Esophagus squamous epithelium (tissue), 5 donors: ENCODE measurements at places on chromosomes 11 and 22.

GRCh38 chr11:27194976-27195375 lies 154.4 kb downstream of the BBOX1 start:
- no peak for DNase-seq

DNA sequence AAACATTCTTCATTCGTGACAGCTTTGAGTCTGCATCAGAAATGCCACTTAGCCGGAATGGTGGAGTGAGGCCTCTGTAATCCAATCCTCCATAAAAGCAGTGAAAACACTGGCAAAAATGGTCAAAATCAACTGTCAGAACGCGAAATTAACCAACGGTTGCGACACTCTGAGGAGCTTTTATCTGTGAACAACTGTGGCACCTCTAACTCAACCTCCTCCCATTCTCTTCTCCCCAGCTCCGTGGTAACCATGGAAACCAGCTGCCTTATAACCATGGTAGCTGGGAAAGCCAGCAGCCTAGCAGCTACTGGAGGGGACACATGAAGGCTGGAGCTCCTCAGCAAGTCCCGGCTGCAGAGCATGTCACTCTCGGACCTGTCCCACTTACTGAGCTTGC lies 20.3 kb downstream of the AP2A2 start:
- no peak for DNase-seq

DNA sequence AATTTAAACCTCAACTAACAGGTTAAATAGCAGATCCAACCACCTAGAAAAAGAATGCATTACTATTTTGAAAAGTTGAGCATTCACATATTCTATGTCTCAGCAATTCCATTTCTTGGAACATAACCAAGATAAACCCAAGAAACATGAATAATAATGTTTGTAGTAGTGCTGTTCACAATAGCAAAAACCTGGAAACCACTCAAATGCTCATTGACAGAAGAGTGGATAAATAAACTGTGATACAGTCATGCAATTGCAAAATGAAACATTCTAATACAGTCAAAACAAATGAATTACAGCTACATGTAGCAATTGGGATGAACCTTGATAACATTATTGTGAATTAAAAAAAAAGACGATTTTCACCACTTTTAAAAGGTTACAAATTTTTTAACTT lies 162.8 kb upstream of the TMEM45B start:
- DNase-seq: no peak

DNA sequence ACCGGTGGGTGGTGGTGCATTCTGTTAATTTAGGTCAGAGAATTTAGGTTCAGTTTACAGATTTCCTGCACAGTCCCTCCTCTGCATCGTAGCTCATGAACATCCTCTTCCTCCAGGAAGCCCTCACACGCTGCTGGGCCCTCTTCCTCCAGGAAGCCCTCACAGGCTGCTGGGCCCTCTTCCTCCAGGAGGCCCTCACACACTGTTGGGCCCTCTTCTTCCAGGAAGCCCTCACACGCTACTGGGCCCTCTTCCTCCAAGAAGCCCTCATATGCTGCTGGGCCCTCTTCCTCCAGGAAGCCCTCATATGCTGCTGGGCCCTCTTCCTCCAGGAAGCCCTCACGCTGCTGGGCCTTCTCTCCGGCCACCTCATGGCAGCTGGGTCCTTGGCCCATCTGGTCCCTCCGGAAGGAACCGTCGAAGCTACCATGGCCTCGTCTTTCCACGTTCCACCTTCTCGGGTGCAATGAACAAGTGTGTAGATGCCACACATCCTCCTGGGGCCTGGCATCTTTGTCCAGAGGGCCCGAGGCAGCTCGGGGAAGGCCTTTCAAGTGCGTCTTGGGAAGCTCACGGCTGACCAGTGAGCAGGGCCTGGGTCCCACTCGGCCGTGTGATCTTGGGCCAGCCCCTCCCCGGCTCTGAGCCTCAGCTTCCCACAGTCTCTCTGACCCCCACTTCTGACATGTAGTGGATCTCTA lies 58.9 kb upstream of the PPARA start:
- no peak for DNase-seq

GRCh38 chr11:102709201-102709945 lies 3.8 kb upstream of the MMP27 start:
- DNase-seq: no peak

GRCh38 chr11:103499710-103500340 lies 390.6 kb downstream of the DYNC2H1 start:
- no peak for DNase-seq

GRCh38 chr11:110434952-110435779 lies 5.4 kb downstream of the FDX1 start:
- no peak for DNase-seq

GRCh38 chr11:35237860-35238715 lies 99.1 kb downstream of the CD44 start:
- DNase-seq: no peak

DNA sequence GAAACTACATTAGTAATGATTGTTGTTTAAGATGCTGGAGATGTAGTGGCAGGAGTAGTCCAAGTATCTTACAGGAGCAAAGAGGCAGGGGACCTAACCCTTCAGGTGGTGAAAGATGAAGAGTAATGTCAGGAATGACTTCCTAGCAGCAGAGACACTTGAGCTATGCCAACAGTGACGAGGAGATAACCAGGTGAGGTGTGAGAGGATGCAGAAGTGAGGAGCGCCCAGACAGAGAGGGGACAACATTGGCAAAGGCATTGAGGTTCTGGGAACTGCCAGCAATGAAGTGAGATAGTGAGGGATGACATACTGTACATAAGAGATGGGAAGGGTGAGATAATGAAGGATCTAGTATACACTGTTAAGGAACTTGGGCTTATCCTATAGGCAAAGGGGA lies 95.8 kb downstream of the NCAM1 start:
- DNase-seq: no peak

GRCh38 chr11:121670805-121671282 lies 218.1 kb upstream of the SORL1-AS1 start:
- DNase-seq: no peak

GRCh38 chr11:111063726-111064517 lies 181.6 kb upstream of the POU2AF2 start:
- DNase-seq: no peak

DNA sequence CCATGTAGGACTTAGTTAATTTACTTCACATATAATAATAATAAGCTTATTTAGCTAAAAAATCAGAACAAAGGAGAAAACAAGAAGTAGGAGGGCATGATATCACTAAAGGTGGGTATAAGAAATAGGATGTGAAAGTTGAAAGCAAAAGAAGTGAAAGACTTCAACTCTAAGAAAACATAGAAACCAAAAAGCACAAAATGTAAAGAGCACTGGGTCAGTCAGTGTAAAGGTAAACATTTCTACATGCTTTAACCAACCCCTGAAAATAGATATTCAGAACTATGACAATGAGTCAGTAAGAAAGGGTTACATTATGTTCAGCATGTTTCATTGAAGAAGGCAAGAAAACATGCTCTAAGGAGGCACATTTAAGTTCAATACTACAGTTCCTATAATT lies 298.8 kb downstream of the SWAP70 start:
- DNase-seq: no peak

DNA sequence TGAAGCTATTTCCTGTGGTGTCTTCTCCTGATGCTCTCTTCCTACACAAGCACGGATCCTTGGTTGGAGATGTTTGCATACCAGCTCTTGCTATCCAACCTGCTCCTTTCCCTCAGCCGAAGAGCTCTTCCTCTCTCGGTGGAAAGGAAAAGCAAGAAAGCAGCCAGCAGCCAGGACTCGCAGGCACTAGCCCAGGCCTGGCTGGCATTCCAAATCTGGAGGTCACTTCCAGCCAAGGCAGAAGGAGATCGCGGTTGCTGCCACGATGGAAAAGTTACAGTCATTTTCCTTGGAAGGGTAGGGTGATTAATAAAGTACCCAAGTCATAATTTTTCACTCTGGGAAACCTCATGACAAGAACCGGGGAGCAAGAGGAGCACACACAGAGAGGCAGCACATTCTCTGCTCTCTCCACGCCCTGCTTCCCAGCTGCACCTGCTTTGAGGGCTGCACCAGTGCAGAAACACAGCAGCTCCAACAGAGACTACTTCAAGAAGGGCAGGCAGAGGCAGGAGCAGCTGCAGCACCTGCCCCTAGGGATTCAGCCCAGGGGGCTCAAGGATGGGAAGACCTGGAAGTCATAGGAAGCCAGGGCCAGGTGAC lies 399.3 kb downstream of the CADM1 start:
- DNase-seq: no peak

DNA sequence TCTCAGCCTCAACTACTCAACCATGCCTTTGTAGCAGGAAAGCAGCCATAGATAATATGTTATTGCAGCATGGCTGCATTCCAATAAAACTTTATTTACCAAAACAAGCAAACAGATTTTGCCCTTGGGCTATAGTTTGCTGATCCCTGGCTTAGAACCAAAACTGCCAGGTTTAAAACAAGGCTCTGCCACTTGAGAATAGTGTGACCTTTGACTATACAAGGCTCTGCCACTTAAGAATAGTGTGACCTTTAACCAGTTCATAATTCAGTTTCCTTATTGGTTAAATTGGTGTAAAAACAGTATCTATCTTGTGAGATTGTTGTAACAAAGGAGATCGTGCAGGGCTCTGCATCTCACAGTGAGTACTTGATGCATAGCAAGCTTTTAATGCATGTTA lies 217.3 kb upstream of the MTNR1B start:
- no peak for DNase-seq

DNA sequence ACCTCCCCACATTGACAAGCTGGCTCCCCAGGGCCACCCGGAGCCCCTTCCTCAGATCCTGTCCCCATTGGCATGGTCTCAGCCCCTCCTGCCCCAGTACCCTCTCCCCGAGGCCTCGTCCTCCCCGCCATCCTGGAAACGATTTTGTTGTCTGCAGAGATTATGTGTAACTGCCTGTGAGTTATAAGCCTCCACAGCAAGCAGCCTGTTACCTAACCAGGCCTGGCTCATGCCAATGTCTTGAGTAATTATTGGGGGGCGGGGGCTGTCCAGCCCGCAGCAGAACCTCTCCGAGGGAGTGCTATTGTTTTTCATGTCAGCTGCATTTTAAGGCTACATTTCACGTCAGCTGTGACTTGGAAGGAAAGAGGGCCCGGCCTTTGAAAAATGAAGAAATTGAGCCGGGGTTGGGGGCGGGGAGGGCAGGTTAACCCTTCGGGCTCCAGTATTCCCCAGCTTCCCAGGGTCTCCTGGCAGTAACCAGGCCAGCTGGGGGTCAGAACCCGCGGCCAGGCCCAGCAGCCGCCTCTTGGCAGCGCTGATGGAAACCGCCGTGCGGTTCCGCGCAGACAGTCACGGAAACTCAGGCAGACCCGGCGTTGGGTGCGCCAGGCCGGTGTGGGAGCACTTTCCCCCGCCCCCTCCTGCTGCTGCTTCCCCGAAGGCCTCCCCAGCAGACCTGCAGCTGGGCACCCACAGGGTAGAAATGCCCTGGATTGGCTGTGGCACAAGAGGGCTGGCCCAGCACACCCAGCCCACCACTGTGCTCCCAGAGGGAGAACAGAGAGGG lies 59.5 kb downstream of the CDKN1C start:
- no peak for DNase-seq

DNA sequence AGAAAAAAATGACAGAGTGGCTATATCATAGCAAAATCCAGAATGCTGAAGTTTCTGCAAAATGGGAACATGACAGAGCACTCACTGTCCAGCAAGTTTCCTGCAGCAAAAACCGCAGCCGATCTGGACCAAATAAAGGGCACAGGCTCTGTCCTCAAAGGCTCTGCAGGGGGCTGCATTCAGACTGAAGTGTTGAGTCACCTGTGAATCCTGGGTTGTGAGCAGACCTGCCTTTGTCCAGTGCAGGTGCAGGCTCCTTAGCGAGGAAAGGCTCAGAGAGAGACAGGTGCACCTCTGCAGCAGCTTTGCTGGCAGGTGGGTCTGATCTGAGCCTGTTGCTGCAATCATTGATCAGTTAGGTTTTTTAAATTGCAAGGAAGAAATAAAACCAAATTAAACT lies 29.3 kb upstream of the NFAM1 start:
- DNase-seq: no peak

- no peak for DNase-seq
These were observed 14.6 kb downstream of the SMARCB1 start for GRCh38 chr22:23801238-23801821.

- no peak for DNase-seq
These were observed 1295.0 kb downstream of the JRKL start for GRCh38 chr11:97684486-97685439.

DNA sequence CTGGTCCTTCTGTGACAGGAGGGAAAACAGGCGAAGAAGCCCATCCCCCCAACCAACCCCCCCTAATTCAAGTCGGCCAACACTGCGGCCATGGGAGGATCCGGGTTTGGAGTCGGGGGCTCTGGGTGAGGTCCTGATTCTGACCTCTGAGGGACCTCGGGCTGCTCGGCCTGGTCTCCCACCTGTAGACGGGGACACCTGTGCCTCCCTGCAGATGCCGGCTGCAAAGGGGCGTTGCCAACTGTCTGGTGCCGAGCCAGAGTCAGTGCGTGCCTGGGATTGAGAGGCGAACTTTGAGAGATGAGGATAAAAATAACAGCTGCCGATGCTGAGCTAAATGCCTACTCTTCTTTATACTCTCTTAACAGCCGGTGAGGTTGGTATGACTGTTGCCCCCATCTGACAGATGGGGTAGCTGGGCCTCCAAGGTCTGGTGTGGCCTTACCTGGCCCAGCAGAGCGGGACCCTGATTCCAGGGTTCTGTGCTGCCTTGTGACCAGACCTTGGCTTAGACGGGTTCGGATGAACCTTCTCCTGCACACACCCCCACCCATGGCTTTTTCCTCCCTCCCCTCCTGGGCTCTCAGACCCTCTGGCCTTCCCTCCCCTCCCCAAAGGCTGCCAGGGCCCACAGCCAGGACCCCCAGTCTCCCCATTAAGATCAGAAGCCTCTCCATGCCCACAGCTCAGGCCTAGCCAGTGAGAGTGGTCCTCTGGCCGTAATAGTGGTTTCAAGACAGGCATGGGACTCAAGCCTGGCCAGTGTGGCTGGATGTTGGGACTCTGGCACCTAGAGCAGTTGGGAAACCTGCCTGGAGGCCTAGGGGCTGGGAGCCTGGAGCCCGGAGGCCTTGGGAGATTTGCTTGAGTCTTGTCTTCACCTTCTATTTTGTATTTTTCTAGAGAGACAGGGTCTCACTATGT lies 41.7 kb downstream of the KCNJ4 start:
- no peak for DNase-seq

DNA sequence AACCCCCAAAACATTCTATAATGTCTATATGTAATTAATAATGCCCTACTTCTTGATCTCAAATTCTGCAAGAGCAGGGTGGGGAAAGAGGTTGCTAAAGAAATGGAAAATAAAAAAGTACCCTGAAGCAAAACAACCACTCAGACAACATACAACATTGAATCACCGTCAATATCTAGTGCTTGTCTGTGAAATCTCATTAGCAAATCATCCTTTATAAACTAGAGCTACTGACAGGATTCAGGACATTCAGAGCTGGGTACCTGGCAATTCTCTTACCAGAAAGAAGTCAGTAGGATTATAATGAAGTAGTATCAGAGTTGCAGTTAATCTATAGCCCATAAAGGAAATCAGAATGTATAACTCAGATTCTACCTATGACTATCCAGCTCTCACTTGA lies 143.2 kb downstream of the CADM1 start:
- DNase-seq: no peak
